ENCODE measurements at places on chromosomes 13 and 19.

GRCh38 chr19:31118287-31118955 lies 230.8 kb downstream of the TSHZ3 start:
- no peak for DNase-seq

DNA sequence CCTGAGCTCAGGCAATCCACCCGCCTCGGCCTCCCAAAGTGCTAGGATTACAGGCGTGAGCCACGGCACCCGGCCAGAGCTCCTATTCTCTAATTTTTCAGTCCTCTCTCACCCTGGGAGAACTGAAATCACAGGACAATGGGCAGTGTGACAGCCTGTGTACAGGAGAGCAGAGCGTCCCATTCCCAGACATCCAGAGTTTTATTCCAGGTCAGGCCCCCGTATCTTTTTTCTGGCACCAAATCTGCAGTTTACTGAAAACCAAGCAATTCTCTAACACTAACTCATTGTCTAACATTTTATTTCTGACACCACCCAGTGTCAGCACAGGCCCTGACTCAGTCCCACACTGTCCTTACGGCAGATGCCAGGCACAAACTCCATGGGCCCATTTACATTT lies 6.7 kb downstream of the ZNF708 start:
- DNase-seq: no peak

DNA sequence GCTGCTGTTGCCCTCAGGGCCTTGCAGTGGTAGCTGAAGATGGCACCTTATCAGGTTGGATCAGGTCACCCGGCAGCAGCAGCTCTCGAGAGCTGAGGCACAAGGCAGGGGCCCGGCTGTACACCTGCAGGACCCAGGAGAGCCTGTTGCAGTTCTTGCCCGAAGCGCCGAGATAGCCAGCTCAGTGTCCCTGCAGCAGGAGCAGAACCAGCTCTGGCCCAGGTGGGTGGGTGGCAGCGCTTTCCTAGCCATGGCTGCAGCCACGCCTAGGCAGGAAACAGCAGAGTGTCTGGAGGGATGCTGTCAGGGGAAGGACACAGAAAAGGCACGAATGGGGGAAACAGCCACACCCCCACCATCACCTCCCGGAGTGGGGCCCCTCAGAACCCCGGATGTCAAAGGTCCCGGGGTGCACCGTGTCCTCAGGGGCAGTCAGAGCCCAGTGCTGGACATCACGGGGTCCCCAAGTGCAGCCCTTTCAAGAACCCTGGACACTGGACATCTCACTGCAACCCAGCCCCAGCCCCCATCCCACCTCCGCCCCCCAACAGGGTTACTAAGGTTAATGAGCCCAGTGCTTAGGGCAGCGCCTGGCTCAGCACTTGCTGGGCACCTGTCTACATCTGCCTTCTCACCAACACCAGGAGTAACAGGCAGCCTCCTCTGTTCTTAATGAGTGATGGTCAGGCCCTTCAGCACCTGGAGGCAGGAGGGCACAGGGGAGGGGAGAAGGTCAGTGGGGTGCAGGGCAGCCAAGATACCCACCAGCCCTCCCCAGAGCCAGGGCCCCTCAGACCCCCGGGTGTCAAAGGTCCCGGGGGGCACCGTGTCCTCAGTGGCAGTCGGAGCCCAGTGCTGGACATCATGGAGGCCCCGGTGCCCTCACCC lies 8.7 kb downstream of the ACP4 start:
- no peak for DNase-seq

DNA sequence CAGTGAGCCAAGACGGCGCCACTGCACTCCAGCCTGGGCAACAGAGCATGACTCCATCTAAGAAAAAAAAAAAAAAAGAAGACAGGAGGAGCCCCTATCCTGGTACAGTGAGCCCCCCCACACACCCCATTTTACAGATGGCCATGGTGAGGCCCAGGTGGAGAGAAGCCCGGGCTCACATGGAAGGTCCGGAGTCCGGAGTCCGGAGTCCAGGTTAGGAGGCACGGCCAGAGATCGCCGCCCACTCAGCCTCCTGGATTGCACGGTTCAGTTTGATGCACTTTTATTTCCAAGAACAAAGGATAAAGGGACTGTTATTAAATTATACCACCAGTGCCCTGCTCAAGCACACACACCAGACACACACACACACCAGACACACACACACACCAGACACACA lies 11.3 kb upstream of the BTBD2 start:
- DNase-seq: no peak

DNA sequence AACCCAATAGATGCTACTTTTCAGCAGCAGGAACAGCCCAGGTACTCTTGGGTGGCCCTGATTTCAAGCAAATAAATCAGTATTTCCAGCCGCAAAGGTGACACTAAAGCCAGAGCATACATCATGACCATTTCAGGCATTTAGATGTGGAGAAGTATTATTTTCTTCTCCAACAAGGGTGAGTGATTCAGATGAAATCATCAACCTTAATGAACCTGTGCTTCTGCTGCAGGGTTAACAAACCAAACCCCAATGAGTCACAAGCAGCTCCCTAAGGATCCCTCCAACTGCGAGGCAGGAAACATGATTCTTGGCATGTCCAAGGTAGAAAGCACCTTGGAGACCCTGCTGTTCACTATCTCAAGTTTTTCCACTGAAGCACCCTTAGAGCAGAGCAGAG lies 32.7 kb downstream of the MBNL2 start:
- DNase-seq: no peak

DNA sequence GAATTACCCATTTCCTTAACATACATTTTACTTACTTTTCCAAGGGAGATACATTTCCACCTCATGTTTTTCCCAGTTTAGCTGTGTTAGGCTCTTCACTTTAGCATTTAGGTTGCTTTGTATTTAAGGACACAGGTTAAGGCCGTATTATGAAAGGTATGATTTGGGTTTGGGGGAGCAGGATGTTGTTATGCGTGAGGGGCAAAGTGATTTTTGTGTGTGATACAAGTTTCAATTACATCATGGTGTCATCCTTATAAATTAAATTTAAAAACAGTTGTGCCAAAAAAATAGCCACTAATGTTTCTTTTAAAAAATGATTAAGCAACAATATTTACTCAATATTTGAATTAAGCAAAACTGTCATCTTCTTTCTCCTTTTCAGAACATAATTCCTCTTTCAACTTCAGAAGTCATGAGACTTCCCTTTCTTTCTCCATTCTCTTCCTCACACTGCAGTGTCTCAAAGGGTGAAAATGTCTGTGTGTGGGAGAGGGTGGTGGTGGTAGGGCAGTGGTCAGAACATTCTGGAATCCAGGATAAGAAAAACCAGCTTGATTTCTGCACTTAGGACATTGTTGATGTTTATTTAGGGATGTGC lies 126.2 kb downstream of the KCNRG start:
- no peak for DNase-seq

DNA sequence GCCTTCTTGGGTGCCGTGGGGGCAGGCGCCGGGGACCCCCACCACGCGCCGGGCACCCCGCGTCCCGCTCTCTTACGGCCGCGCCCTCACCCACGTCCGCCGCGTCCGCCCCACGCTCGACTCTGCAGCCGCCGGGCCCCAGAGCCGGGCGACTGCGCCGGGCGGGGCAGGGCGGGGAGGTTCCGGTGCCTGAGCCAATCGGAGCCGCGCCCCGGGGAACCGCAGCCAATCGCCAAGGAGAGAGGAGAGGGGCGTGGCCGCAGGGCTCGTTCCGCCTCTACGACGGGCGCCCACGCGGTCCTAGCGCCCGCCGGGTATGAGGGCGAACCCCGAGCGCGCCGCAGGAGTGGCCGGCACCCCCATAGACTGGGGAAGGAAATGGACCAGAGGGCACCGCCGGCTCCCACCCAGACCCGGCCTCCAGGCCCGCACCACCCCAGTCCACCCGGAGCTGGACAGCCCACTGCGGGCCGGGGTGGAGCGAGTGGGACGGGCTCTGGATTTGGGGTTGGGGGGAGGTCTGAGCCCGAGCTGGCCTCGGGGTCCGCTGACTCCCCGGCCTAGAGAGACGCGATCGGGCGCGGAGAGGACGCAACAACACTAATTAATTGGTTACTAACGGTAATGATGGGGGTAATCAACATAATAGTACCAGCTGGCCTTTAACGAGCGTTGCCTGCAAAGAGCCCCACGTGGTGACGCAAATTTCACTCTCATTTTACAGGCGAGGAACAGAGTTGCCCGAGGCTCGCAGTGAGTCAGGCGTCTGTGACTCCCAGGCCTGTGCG lies at the start of gene MFSD12:
MFSD12 (minus strand) TSS at position 126 of the 788 bp plus-strand sequence. CDS start 183 bp downstream, outside the sequence.
- DNase-seq: peak; percentile 64

GRCh38 chr13:47215736-47216135 lies 318.9 kb upstream of the HTR2A start:
- no peak for DNase-seq

Data from SHP77 treated with DMSO at 0.1 percent for 48 hours (cell line).